Stimulated activated CD4-positive, alpha-beta T cell treated with anti-CD3 and anti-CD28 coated beads, TNF-alpha, amount 100 ng/mL, for 24 hours (primary cell): ENCODE measurements at places on chromosomes 2 and 18.
A peak's percentile ranks its signal among the peaks of the same experiment; 100 is the strongest.

DNA sequence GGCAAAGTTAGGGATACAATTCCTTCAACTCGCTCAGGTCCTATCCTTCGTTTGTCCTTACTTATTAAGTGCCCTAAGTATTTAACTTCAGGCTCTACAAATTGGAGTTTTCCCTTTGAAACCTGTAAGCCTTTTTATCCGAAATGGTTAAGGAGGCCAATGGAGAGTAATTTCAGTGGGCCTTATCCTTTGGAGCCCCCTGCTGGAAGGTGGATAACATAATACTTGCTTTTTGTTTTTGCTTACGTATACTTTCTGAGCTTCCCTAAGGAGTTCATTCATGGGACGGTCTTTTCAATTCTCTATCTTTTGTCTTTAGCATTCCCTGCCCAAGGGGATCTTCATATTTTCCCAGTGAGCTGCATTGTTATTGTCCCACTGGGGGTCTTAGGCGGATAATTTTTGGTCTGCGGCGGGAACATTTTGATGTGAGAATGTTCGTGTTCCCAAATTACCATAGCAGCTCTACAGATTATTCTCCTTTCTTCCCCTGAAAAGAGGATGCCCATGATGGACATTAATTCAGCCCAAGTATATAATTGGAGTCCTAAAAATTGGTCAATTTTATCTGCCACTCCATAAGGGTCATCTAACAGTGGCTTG lies 34.4 kb upstream of the TRAPPC8 start:
- DNase-seq, result peak; percentile 1

DNA sequence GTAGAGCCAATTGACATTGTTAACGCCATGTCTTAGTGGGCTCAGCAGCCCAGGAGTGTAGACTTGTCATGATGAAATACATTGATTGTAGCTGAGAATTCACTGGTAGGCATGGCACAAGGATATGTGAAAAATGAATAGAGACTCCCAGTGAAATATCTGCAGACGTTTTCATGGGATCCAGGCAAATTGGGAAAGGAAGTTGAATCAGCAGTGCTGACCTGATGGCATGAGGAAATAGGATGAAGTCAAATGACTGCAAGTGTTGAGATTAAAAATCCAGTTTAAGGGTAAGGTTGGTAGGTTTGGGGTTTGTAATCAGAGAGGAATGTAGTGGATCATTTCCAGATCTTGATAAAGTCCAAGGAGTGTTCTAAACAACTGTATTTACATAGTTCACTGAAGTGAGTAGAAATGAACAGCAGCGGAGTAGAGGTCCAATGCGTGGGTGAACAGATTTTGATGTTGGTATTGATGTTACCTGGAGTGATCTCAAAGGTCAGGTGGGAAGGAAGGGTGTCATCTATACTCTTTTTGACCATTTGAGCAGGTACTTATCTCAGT lies 24.6 kb downstream of the INSIG2 start:
- no peak for DNase-seq

DNA sequence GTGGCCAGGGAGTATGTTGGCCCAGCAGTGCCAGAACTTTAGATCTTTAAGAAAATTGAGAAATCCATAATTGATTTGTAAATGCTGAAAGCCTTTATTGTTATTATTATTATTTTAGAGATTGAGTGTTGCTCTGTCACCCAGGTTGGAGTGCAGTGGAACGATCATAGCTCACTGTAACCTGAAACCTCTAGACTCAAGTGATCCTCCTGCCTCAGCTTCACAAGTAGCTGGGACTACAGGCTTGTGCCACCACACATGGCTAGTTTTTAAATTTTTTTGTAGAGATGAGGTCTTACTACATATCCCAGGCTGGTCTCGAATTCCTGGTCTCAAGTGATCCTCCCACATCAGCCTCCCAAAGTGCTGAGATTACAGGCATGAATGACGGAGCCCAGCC lies 143.2 kb upstream of the CCDC68 start:
- DNase-seq, result no peak

- DNase-seq, result no peak
These were observed 10.6 kb downstream of the SCN3A start for GRCh38 chr2:165193178-165193777.

DNA sequence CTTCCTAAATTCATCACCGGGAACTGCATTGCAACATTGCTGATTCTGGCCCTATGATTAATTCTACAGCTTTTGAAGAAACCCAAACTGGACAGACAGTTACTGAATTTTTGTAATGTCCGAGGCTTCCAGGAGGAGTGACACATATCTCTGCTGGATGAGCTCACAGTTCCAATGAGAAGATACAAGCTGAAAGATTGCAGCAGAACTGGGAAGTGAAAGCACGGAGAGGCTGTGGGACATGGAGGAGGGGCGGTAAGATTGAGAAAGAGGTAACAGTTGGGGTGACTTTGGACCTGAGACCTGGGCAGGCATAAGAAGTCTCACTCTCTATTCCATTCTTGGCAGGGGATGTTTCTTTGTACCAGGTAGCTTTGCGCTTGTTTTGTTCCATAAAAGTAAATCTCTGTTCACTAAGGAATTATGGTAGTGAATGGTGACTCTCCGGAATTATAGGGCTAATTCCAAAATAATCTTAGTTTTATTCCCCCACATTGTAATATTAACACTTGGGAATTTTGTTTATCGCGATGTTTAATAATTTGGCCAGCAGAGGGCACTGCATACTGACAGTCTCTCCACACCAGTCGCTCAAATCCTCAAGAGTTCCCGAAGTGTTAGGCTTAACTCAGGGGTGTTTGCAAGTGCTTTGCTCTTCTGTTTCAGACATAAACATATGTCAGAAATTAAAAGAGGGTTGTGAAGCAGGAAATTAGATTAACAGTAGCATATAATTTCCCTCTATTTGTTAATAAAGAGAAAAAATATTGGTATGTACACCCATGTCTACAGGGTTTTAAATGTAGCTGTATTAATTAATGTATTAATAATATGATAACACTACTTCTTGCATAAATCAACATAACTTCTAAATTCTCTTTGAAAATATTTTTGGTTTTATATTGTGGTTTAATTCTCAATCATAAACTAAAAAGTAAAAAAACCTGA lies 201.4 kb downstream of the SOCS6 start:
- peak; percentile 5 for DNase-seq
